ENCODE measurements at places on chromosomes 5 and 9.
A peak's percentile ranks its signal among the peaks of the same experiment; 100 is the strongest.

DNA sequence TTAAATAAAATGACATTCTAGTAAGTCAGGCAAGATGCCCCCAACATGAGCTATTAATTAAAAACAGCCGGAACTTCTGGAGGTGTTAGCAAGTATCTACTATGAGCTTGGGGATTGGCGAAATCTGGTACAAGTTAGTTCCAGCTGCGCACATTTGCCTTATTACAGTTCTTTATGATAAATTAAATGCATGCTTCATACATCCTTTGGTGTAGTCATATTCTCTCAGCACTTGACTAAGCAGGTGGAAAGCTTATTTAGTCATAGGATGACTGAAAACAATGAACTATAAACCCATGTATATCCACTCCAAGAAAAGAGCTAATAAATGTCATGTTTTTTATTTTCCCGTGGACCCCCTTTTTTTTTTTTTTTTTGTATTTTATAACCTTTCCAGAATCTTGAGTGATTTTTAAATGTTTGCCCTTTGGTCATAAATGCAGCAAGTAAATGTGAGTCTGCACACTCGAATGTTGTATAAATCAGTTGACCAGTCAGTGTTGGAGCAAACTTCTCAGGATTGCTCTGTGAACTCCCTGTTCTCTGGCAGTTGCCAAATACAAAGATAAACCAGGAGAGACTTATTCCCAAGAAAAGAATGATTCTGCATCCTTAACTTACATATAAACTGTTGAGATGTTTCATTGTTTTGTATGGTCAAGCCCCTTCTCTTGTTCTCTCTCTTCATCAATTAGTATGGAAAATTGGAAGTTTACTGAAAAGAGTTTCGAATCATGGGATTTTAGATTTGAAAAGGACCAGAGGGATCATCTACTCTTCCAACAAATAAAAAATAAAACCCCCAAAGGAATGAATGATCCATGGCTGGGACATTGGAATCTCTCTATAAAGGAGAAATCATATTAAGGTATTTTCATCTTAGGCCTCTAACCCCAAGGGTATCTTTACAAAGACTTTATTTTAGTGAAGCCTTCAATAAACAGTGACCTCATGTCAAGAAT, 38.3 kb downstream of the PIK3R1 start:
- no peak for DNase-seq

GRCh38 chr9:129901993-129902739, 66.9 kb downstream of the USP20 start:
- no peak for DNase-seq

DNA sequence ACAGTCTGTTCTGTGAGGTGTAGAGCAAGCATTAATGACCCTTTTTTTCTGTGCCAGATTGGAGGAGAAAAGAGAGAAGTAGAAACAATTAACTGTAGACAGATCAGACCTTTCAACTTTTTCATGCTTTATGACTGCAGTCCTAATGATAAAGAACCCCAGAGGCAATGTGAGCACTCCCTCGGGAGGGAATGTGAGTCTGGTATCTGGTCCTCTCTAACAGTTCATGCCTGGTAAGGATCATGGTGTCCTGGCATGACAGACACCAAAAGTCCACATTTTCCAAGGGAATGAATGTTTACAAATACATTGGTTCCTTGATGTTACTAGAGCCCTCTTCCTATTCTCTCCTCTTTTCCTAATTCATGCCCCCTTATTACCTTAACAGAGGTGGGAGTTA, 70.3 kb downstream of the MTAP start:
- no peak for DNase-seq

DNA sequence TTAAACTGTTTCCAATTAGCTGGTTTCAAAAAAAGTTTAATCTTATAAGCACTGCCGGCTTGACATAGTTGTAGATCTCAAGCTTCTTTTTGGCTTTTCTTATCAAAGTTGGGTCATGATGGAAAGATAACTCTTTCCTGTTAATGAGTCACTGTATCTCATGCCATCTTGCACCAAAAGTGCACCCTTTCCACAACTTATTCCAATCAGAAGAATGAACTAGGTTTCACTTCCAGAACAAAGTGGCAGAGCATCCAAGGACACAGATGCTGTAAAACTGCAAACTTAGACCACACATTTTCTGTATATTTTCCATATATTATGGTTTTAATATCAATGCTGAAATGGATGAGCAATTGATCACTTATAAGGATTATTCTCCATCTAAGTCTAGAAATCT, 198.2 kb downstream of the GLIS3 start:
- DNase-seq: no peak

GRCh38 chr5:14597080-14597479, 15.5 kb downstream of the OTULINL start:
- no peak for DNase-seq

GRCh38 chr5:78563621-78564020, 85.0 kb downstream of the LHFPL2 start:
- DNase-seq: no peak

DNA sequence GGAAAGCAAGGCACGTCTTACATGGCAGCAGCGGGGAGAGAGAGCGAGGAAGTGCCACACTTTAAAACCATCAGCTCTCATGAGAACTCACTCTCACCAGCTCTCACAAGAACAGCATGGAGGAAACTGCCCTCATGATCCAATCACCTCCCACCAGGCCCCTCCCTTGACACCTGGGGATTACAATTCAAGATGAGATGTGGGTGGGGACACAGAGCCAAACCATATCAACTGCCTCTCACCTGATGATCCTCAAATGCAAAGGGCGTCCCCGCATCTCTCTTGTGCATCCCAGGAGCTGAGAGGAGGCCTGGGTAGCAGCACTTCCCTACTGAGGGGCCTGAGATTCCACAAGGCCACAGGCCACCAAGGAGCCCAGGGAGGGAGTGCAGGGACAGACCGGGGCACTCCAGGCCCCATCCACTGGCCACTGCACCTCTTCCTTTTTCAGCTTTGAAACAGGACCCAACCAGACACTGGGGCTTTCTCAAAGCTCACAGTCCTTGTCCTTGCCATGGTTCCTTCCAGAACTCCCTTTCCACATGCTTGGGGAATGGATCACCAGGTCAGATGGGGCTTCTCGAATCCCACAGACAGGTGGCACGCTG, 54.5 kb upstream of the IL17B start:
- DNase-seq: no peak

DNA sequence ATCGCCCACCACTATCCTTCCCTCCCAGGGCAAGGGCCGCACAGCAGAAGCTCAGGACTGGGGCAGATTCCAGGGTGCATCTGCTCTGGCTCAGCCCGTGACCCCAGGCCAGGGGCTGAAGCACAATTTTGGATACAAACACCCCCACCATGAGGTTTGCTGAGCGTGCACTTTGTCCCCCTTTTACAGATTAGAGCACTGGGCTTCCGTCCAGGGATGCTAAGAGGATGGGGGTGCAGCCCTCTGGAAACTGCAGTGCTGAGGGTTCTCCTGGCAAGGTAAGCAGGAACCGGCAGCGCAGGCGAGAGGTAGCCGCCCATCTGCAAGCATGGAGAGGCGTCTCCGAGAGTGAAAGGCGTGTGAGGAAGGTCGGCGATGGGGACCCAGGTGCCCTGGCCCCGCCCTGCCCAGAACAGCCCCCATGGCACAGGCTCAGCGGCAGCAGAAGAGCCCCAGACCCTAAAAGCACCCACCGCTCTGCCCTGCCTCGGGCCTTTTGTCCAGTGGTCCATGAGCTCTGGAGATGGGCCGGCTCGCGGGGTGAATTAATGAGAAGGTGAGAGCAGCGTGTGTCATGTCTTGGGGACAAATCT, 54.5 kb upstream of the OLFM1 start:
- DNase-seq: no peak

DNA sequence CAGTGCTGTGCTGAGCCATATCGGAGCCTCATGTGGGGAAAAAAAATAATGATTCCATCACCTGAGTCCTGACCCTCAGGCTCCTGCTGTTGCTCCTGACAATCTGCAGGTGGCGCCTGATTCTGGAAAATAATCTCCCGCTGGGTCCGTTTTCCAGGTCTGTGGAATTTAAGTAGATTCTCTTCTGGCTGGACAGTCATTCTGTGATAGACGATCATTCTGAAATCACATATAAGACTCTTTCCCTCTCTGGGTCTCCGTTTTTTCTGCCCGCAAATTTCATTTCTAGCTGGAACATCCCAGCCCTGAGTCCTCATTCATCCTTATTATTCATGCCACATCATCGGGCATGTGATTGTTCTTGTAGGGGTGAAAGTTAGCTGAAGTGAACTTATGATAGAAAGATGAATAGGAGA, 22.1 kb upstream of the STXBP1 start:
- DNase-seq: peak; percentile 32

GRCh38 chr5:131944702-131945550, 537 bp downstream of the MEIKIN start:
- no peak for DNase-seq

- peak; percentile 72 for DNase-seq
Measured at GRCh38 chr9:105127863-105128220, 116.6 kb upstream of the SLC44A1 start.

GRCh38 chr5:177099422-177100093, 12.8 kb downstream of the FGFR4 start:
- DNase-seq: no peak

GRCh38 chr9:124004593-124004992, 7.0 kb upstream of the LHX2 start:
- no peak for DNase-seq

GRCh38 chr5:128490761-128491160, 47.3 kb downstream of the FBN2 start:
- DNase-seq: no peak

- no peak for DNase-seq
Measured at GRCh38 chr5:84438456-84438855, 53.8 kb upstream of the EDIL3 start.

GRCh38 chr5:139474890-139475791, 4.3 kb downstream of the SMIM33 start:
- peak; percentile 50 for DNase-seq

- no peak for DNase-seq
Measured at GRCh38 chr5:10102706-10103497, 146.8 kb downstream of the ATPSCKMT start.

- no peak for DNase-seq
Measured at GRCh38 chr9:2260417-2261306, 245.5 kb downstream of the SMARCA2 start.

DNA sequence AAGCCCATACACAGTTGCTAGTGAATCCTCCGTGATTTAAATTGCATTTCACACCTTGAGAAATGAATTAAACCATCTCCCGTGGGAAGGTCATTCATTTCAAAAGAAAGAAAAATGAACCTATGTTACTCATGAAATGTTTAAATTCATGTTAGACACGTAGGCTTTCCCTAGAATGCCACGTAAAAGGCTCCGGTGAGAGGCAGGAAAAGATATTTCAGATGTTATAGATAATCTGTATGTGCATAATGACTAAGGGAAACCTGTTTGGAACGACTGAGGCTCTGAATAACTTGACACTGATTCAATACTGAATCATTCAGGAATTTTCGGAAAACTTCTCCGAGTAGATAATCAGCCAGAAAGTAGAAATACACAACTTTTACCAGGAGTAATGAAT, 134.3 kb upstream of the ICE1 start:
- DNase-seq: no peak

DNA sequence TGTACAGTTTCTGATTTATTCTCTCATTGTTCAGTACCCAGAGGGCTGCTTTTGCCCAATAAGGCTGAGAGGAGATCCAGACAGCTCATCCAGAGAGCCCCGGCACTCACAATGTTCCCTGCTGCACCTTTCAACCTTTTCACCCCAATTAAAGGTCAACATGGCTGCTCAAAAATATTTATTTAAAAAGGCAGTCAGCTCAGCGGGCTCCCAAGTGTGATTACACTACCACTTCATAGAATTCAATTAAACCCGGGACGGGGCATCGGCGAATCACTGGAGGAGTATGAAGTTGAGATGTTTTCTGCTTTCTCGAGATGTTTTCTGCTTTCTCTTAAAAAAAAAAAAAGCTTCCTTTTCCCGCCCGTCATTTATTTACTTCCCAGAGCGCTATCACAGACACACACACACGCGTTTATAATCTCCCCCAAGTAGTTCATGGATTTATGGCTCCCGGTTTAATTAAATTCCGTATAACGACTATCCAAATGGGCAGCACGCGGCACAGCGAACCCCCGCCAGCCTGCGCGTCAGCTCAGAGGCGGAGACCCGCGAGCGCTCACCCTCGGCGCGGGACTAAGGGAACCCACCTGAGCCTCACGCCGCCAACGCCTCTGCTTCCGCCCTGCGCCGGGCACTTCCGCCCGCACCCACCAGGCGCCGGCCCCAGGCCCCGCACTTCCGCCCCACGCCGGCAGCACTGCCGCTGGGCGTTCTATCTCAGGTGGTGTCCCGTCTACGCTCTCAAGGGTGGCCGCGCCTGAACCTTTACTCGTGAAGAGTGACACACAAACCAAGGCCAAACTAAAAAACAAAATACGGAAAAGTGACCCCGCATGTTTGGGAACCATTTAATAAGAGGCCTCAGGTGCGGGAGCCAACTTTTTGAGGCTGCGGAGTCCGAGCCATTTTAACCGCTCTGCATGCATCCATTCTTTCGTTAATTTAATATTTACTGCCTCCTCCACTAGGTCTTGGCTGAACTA, at the start of gene C5orf63:
C5orf63 (minus strand) TSS at position 642 of the 986 bp plus-strand sequence. CDS start 14,507 bp downstream, outside the sequence.
- DNase-seq: peak; percentile 84

DNA sequence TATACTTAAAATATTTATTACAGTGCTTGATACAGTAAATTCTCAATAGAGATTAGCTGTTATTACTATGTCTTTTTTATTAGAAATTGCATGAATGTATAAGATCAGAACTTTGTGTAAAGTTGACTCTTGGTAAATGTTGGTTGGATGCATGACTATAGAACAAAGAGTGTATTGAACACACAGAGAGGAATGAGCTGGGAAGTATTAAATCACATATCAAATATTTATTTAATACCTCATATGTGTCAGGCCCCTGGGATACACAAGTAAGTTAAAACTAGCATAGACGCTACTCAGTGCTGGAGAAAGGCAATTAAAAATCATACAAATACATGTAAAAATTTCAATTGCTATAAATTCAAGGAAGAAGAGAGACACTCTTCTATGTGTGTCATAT, 550.7 kb upstream of the TLE4 start:
- no peak for DNase-seq

- DNase-seq: no peak
Measured at GRCh38 chr5:151082282-151082902, 1.6 kb upstream of the TNIP1 start.

- DNase-seq: no peak
Measured at GRCh38 chr5:80177236-80177635, 78.6 kb downstream of the SERINC5 start.

DNA sequence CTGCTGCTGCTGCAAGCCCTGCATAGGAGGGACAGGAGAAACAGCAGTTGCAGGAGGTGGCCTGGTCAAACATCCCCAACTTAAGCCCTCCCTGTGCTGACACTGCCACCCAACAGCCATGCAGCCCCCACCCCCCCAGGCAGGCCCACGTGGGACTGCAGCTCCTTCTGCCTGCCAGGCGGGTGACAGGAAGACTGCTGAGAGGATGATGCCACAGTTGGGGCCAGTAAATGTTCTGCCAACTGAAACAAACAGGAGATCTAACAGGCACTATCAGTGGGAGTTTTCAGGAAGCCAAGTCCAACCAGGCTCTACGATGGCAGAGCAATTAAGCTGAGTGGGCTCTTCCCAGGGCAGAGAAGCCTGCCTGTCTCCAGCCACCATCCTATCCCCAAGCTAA, 31.1 kb downstream of the DIRAS2 start:
- DNase-seq: no peak

- DNase-seq: no peak
Measured at GRCh38 chr5:88304356-88304755, 35.7 kb upstream of the TMEM161B start.

GRCh38 chr9:33228606-33229005, 11.4 kb upstream of the SPINK4 start:
- DNase-seq: no peak
